Activated CD4-positive, alpha-beta T cell treated with anti-CD3 and anti-CD28 coated beads for 1 hour (primary cell): ENCODE measurements at places on chromosomes 5 and 9.

GRCh38 chr9:88996046-88996920 lies 5.0 kb downstream of the S1PR3 start:
- no peak for DNase-seq

DNA sequence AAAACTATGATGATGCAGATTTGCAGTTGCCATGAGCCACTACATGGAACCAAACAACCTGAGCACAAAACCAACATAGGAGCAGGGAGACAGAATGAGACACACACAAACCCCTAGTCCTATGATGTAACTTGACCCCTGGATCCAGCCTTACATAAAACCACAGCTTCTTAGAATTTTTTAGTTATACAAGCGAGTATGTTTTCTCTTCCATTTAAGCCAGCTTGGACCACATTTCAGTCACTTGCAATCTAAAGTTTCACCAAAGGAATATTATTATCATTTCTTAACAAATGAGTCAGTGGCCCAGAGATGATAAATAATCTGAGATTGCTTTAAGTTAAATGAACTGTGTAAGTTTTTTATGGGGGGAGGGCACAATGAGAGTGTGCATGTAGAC lies 6.8 kb downstream of the SPOCK1 start:
- no peak for DNase-seq

GRCh38 chr9:123686829-123687192 lies 243.1 kb downstream of the DENND1A start:
- no peak for DNase-seq

- no peak for DNase-seq
These were observed 621 bp downstream of the FYB1 start for GRCh38 chr5:39218482-39219402.

DNA sequence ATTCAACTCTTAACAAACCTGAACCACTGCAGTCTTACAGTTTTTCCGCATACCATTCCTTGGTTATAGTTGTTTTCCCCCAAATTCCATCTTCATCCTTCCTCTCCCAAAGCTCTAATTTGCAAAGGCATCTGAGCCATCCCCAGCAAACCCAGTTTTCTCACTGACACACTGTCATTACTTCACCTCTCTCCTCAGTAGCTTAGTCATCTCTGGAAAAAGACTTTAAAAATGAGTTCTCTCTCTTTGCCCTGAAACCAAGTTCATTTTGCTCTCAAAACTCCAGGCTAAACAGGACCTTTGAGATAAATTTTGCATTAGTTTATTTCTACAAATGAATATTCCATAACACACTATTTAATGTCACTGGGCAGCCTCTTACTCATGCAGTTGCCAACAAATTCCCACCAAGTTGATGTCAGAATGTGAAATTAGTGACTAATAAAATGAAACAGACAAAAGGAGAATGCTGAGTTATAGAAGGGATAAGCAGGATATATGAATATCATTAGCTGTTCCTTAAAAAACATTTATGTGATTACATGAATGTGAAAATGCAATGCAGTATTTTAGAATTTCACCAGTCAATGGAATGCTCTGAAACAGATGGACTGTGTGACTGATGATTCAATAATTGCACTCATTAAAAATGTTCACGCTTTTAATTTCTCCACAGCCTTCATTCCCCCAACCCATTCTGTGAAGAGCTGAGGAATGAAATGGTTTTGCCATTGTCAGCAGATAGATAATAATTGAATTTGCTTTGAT lies 107.4 kb upstream of the DMAC1 start:
- DNase-seq, result no peak

- DNase-seq, result no peak
These were observed 97.9 kb downstream of the ZNF618 start for GRCh38 chr9:113973963-113974413.

GRCh38 chr5:110414360-110414759 lies 312.1 kb downstream of the TMEM232 start:
- no peak for DNase-seq

- DNase-seq, result no peak
These were observed 336.6 kb upstream of the DAB2 start for GRCh38 chr5:39761199-39761950.

- DNase-seq, result no peak
These were observed 1.5 kb downstream of the SMIM32 start for GRCh38 chr5:136191304-136192014.

GRCh38 chr9:128412120-128412790 lies 8.4 kb upstream of the CERCAM start:
- DNase-seq, result peak; percentile 28

DNA sequence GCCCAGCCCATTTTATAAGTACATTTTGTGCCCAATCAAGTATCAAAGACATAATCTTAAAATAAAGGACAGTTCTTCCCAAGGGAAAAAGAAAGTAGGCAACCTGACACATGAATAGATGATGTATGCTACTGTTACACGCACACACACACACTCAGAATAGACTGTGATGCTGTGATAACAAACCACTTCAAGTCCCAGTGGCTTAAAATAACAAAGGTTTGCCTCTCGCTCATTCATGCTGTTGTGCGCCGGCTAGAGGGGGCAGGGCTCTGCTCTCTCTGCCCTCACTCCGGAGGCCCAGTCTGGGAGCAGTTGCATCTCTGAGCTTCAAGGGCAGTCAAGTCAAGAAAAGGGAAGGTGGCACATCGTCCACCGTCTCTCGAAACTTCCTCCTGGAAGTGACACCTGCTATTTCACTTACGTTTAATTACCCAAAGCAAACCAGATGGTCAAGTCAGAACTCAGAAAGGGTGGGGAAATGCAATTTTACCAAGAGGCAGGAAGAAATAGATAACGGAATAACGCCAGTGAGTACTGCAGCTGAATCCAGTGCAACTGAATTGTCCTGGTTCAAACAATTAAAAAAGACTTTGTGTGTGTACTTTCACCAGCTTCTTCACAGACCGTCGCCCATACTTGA lies 43.3 kb downstream of the ANKRD33B start:
- no peak for DNase-seq

- no peak for DNase-seq
These were observed 617 bp downstream of the PTPN3 start for GRCh38 chr9:109497226-109498153.

DNA sequence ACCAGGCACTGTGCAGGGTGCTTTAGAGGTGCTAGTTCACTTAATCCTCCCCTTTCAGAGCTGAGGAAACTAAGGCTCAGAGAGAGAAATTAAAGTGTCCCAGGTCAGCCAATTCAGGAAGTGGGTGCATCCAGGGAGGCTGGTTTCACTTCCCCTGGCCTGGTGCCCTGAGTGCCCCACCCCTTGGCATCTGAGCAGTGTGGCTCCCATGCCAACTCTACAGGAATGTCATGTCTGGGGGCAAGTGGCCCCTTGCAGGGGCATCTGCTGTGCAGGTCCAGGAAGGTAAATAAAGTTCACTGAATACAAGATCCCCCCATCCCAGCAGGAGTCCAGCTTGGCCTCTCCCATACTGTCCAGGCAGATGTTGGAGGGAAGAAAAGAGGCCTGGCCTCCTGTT lies 4.4 kb upstream of the N4BP3 start:
- DNase-seq, result no peak

GRCh38 chr5:433836-434235 lies 9.1 kb upstream of the EXOC3 start:
- no peak for DNase-seq

DNA sequence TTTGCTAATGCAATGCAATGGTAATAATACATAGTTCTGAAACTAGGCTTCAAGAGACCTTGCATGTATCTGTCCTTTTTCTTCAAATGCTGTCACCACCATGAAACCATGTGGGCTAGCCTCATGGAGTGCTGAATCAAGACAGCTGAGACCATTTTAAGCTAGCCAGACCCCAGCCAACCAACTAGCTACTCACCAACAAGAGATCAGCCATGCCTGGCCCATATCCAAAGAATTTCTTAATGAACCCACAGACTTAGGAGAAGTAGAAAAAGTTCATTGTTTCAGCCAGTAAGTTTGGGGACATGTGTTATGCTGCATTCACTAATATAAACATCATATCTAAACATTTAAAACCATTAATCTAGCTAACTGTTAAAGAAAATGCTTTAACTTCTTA lies 139.8 kb upstream of the EDIL3 start:
- no peak for DNase-seq

GRCh38 chr9:129285979-129286772 lies 108.1 kb upstream of the IER5L start:
- DNase-seq, result no peak

DNA sequence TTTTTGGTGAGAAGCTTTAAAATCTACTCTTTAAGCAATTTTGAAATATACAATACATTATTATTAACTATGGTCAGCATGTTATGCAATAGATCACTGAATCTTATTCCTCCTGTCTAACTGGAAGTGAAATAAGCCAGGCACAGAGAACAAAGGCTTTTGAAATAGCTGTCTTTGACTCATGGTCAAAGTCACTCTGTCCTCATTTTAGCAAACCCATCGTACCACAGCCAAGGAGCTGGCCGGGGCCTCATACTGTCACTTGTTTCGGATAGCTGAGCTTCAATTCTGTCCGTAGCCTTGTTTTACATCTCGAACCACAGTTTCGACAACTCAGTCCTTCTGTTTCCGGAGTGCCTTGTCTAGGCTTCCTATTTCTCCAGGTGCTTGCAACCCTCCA lies 19.2 kb downstream of the ADCY2 start:
- DNase-seq, result no peak

GRCh38 chr5:173204185-173204979 lies 30.6 kb downstream of the NKX2-5 start:
- no peak for DNase-seq

- DNase-seq, result no peak
These were observed 385.1 kb downstream of the SEMA5A start for GRCh38 chr5:9160747-9161146.

DNA sequence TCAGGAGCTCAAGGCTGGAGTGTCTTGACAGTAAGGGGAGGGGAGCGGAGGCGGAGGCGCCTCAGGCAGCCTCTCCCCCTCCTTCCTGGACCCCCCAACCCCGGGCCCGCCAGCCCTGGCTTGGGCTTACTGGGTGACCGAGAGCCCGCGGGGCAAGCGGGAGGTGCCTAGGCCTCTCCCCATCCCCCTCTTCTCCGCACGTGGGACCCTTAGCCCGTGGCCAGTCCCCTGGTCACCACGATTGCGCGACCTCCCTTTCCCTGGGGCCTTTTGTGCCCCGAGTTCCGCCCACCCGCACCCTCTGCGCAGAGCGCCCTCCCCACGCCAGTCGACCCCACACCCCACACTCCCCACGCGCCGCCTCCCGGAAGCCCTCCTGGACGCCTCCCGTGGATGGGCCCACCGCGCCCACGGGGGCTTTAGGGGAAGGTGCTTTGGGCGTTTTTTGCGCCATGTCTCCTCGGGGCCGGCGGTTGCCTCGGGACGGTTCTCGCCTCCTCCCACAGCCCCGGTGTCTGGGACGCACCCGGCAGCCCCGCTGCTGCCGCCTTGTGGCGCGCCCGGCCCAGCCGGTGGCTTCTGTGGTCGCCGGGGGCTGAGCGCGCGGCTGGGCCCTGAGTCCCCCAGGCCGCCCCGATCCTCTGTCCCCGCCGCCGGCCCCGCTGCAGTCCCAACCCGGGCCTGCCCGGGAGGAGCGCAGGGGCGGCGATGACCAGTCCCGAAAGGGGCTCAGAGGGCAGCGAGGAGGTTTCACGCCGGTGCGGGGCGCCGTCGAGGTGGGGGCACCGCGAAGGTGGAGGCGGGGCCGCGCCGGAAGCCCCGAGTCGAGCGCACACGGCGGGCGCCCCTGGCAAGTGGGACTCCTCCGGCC lies 3.2 kb downstream of the TOR4A start:
- DNase-seq, result no peak

DNA sequence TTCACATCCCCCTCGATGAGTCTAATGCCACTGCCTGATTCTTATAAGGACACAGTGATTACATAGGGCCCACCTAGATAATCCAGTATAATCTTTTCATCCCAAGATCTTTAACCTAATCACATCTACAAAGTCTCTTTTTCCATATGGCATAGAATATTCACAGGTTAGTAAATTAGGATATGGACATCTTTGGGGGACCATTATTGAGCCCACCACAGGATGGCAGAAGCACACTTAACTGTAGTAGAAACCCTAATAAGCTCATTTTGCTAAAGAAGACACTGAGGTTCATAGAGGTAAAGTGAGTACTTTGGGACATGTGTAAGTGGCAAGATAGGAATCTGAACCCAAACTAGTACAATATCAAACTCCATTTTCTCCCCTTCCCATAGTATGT lies 38.9 kb downstream of the ASTN2 start:
- DNase-seq, result no peak

DNA sequence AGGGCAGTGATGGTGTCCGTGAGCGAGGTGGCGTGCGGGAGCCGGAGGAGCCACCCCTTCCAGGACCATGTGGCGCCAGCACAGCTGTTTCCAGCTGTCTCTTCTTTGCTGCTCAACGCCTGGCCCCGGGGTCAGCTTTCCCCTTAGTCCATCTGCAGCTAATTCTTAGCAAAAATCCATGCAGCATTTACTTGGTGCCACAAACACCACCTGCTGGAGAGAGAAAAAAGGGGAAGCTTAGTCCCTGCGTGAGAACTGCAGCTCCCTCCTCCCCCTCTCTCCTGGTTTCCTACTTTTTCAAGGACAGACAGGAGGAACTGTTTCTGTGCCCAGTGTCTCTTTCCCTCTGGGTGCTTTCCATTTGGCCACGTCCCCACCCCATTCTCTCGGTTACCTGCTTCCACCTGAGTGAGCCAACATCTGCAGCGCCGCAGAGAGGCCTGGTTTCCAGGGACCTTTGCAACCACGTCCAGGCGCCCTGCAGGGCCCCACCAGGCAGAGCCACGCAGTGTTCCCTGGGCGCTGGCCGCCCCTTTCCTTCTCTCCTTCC lies 3.4 kb downstream of the SLC6A19 start:
- DNase-seq, result no peak

GRCh38 chr5:153276151-153276550 lies 214.3 kb upstream of the GRIA1 start:
- no peak for DNase-seq

GRCh38 chr9:121675969-121676822 lies 24.8 kb downstream of the DAB2IP start:
- DNase-seq, result no peak

- DNase-seq, result no peak
These were observed 358.2 kb upstream of the TLE4 start for GRCh38 chr9:79213417-79214125.

- no peak for DNase-seq
These were observed 29.8 kb downstream of the ADAM19 start for GRCh38 chr5:157545610-157546310.

DNA sequence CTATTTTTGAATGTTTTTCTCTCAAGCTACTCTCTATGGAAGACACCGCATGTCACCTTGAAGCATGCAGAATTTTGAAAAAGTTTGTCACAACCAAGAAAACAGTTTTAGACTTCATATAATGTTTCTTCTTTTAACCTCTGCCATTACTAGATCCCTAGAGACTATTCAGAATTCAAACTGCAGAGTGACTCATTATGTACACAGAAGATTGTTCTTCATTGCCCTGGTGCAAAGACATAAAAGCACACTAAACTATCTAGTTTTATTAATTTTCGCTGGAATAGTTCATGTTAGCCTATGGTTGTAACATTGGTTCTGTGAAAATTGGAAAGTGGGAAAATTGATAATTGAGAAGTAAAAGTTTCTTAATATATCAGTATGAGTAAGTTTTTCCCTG lies 18.4 kb downstream of the F2RL2 start:
- no peak for DNase-seq
